ENCODE measurements at places on chromosomes 11 and 22. TPM values are rescaled to one million over a fixed set of nuclear protein-coding genes. Genes with fewer than 3 reads are reported as not detected.

The KRTAP5-10 gene
- not detected for total RNA-seq

The SYT9 gene
- total RNA-seq, result 0.08 TPM

The PATE4 gene
- total RNA-seq, result not detected

The OR52A1 gene
- not detected for total RNA-seq

All from activated naive CD4-positive, alpha-beta T cell treated with anti-CD3 and anti-CD28 coated beads, Interleukin-2, amount 50 U/mL, for 72 hours (primary cell).